Right renal pelvis (tissue), 4 donors: ENCODE measurements at places on chromosomes 2 and 18. TPM values are rescaled to one million over a fixed set of nuclear protein-coding genes. Genes with fewer than 3 reads are reported as not detected.

- no peak for DNase-seq
These were observed 385.5 kb downstream of the NR4A2 start for GRCh38 chr2:155947069-155947468.

- DNase-seq: no peak
These were observed 91.9 kb upstream of the CAVIN2 start for GRCh38 chr2:191938779-191939178.

FAM228A gene
- polyA plus RNA-seq: 0.62 TPM

DNA sequence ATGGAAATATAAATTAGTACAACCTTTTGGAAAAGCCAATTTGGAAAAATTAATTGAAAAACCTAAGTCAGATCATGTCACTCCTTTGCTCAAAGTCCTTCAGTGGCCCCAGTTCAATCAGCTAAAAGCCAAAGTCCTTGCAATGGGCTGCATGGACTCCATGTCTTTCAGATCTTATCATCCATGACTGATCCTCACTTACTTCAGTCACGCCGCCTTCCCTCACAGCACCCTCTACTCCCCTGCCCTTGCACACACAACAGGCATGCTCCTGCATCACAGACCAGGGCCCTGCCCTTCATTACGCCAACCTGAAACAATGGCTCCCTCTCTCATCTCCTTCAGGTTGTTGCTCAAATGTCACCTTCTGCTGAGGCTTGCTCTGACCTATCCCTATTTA is 15.6 kb downstream of the KANSL3 start:
- no peak for DNase-seq

ADRA2B gene
- 2.8 TPM for polyA plus RNA-seq
